Activated CD4-positive, alpha-beta T cell treated with anti-CD3 and anti-CD28 coated beads for 4 hours (primary cell): ENCODE measurements at places on chromosomes 11 and 22.

DNA sequence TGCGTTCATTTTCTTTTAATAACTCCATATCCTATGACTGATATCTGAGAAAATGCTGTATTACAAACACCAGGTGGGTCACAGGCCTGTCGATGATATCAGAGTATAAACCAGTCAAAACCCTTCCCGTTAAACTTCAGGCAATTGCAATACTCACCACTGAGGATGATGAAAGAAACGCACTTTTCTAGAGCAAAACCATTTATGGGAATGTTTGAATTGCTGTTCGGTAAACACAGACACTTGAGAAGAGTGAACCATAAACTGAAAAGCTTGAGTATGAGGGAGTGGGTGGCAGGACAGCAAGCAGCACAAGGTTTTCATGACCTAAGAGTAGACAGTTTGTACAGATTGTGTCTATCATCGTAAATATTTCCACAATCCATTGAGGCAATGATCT, 139.8 kb upstream of the CEP126 start:
- no peak for DNase-seq

GRCh38 chr22:17893900-17894535, 119.7 kb upstream of the BID start:
- no peak for DNase-seq

- no peak for DNase-seq
These were observed 172.1 kb downstream of the DYNC2H1 start for GRCh38 chr11:103281301-103281700.

- DNase-seq, result no peak
These were observed 9.2 kb downstream of the TP53I11 start for GRCh38 chr11:44941259-44942021.

DNA sequence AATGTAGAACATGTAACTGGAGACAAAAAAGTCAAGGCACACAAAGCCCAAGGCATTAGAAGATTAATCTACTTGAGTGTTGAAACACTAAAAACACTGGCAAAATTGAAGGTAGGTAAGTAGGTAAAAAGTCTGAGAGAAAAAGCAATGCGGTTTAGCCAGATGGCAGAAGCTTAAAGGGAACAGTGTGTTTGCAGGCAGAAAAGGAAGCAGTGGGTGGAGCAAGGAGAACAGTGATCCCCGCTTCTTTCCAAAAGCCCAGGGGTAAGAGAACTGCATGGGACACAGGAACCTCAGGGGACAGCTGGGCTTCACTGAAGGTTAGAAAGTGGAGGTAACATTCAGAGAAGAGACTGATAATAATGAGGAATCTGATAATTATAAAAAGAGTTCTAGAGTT, 16.0 kb downstream of the MRE11 start:
- DNase-seq, result no peak

- peak; percentile 7 for DNase-seq
These were observed 952 bp downstream of the YAP1 start for GRCh38 chr11:102111011-102111786.

GRCh38 chr11:130313383-130314183, 1.1 kb downstream of the ZBTB44 start:
- DNase-seq, result no peak

- no peak for DNase-seq
These were observed 8.8 kb upstream of the KLHL35 start for GRCh38 chr11:75441804-75442132.

DNA sequence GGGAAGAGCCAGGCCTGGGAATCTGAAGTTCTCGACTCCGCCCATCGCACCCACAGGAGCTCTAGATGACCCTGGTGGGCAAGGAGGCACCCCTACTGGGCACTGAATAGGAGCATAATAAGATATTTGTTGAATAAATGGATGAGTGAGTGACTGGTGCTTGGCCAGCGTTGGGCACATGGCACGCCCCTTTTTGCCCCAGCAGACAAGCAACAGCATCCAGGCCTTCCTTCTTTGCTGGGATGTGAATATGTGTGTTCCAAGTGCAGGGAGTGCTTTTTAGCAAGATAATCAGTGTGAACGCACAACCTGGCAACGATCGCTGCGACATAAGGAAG, 443 bp upstream of the CELF1 start:
- no peak for DNase-seq

- no peak for DNase-seq
These were observed 48.7 kb downstream of the TBC1D22A start for GRCh38 chr22:46810856-46811786.

DNA sequence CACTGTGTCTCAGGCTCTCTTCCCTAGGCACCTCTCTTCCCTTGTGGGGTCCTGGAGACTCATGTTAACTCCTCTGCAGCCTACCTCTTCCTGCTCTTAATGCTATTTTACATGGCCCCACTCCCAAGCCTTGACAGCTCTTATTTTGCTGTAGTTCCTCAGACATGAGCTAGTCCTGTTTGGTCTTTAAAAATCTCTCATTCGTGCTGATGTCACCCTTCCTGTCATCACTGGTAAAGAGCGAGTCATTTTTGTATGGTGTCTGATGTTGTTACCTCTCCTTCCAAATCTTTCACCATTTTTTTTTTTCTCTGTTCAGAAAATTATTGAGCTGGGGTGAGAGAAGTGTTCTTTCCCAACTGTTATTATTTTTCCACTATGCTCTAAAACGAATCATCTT, 84.8 kb upstream of the ZBED5 start:
- no peak for DNase-seq

GRCh38 chr11:72005347-72006260, 6.9 kb downstream of the IL18BP start:
- no peak for DNase-seq

- DNase-seq, result no peak
These were observed 4.4 kb downstream of the POLR2L start for GRCh38 chr11:837990-838307.

GRCh38 chr11:103904324-103904667, 132.1 kb upstream of the DDI1 start:
- no peak for DNase-seq

GRCh38 chr11:114322934-114323333, 26.7 kb downstream of the NNMT start:
- no peak for DNase-seq

- no peak for DNase-seq
These were observed 80.8 kb downstream of the ME3 start for GRCh38 chr11:86591631-86592030.

DNA sequence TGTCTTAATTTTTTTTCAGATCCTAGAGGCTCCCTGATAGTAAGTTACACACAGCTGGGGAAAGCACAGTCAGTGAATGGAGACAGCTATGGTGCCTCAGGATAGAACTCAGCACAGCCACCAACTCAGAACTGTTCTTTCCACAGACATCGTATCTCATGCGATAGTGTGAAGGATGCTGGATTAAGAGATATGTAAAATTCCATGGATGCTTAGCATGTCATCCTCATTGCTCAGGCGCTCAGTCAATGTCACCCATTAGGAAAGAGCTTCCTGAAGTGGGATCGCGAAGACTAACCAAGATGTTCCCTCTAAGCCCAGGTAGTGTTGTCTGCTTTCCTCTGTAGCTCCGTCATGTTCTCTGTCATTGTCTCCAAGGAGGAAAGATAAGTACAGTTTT, 1000.4 kb downstream of the OPCML start:
- DNase-seq, result no peak

DNA sequence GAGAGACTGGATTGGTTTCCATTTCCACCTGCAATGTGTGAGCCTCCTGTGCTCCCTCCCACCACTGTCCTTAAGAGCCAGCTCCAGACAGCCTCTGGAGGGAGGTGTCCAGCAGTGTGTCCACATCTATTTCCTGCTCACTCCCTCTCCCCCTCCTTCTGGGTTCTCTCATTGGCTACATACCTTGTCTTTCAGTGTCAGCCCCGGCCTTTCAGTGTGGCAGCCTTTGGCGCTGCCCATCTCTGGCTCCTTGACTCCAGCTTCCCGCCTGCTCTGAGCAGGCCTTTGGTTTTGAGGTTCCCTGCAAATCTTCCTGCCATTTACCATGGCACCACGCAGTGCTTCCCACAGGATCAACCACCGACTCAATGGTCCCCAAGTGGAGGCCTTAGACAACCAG, 19.0 kb upstream of the PTPRJ start:
- no peak for DNase-seq

- DNase-seq, result no peak
These were observed 23.6 kb downstream of the KCNJ4 start for GRCh38 chr22:38431266-38432010.

- DNase-seq, result no peak
These were observed 210.3 kb upstream of the ZBED5 start for GRCh38 chr11:11068113-11068512.

- no peak for DNase-seq
These were observed 77.3 kb upstream of the PHF21A start for GRCh38 chr11:46198245-46199240.

GRCh38 chr22:30214703-30215407, 31.7 kb downstream of the LIF start:
- DNase-seq, result no peak

DNA sequence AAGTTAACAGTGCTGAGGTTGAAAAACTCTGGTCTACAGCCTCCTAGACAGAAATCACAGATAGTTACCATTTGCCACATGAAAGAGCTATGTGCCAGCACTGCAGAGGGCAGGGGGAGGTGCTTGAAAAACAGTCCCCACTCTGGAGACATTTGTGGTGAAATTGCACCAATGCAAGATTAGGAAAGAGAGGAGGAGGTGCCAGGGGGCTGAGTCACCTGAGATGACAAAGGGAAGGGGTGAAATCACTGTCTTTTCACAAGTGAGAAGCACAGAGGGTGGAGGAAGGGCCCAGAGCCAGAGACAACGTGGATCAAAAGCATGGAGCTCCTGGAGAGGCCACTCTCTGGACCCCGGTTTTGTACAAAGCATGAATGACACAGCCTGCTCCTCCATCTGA, 196.3 kb downstream of the BUD13 start:
- no peak for DNase-seq

DNA sequence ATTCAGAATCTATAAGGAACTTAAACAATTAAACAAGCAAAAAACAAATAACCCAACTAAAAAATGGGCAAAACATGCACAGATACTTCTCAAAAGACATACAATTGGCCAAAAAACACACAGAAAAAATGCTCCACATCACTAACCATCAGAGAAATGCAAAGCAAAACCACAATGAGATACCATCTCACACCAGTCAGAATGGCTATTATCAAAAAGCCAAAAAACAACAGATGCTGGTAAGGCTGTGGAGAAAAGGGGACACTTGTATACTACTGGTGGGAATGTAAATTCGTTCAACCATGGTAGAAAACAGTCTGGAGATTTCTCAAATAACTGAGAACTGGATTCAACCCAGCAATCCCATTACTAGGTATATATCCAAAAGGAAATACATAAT, 24.8 kb downstream of the ENTHD1 start:
- no peak for DNase-seq

GRCh38 chr11:19617696-19618523, 94.7 kb upstream of the NAV2 start:
- DNase-seq, result no peak

DNA sequence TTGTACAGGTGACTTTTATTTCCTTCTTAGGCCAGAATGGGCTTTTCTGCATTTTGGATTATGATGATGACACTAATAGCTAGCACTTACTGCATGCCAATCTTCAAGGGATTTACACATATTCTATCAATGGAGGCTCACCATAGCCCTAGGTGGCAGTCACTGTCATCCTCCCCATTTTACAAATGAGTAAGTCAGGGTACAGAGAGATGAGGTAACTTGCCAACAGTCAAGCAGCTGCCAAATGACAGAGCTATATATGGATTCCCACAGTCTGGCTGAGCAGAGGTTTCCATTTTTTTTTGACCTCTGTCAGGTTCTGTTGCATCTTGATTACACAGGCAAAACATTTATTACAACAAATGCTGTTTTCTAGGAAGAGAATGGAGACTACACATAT, 23.8 kb upstream of the C11orf96 start:
- no peak for DNase-seq

GRCh38 chr11:116563028-116563711, 209.6 kb downstream of the BUD13 start:
- no peak for DNase-seq

- DNase-seq, result no peak
These were observed 113.8 kb downstream of the NECTIN1 start for GRCh38 chr11:119615003-119615881.

- DNase-seq, result no peak
These were observed 14.0 kb downstream of the SGSM1 start for GRCh38 chr22:24819911-24820461.

GRCh38 chr11:16806791-16807190, 68.3 kb downstream of the C11orf58 start:
- no peak for DNase-seq

GRCh38 chr22:17629641-17630040, 1.1 kb upstream of the ATP6V1E1 start:
- DNase-seq, result no peak

DNA sequence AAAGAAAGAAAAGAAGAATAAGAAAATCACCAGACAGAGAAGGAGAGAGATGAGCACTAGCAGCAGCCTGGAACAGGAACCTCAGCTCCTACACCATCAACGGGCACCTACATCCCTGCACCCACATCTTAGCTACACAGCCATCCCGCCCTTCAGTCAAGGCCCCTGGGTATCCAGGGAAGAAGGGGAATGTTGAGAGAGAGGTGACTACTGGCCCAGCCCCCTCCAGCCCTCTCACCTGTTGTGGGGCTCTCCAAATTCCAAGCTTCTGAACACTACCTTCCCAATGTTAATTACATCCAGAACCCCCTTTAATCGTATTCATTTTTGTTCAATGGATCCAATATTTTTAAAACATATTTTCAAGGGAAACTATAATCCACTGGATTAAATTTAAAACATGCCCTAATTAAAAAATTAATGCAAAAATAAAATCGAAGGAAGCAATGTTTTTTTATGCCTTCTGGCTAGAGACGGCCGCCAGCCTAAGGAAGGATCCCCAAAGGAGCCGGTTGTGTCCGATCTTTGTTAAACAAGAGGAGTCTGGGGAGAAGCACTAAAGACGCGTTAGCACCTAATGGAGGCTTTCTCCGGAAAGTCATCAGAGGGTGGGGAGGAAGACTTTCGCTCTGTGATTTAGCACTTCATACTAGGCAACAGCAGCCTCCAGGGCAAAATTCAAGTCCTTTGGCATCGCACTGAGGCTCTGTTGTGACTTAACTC, 9.5 kb downstream of the TPST2 start:
- no peak for DNase-seq

DNA sequence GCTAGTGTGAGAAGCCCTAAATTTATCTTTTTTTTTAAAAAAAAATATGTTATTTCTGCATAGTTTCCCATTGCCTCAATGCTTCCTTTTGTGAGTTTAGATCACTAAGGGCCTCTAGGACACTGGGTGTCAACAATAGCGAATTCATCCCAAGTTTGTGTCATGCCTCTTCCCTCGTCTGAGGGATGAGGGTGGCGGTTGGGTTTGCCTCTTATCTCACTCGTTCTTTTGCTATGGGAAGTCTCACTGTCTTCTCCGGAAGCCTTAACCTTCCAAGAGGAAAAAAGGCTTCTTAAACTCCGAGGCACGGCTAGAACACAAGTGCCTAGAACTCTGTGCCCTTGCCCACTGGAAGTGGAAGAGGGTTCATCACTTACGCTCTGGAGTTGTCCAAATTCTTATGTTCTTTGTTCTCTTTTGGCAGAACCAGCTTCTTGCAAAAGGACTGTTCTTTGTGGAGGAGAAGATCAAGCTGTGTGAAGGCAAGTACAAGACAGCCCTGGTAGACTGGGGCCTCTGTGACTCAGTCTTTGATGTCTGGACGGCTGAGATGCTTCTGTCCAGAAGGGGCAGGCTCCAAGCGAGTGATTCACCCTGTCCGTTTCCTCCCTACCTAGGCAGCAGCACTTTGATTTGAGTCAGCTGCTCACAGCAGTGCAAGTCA, 78.5 kb downstream of the TRAF6 start:
- DNase-seq, result peak; percentile 40
